ENCODE measurements at places on chromosomes 11 and 22.

DNA sequence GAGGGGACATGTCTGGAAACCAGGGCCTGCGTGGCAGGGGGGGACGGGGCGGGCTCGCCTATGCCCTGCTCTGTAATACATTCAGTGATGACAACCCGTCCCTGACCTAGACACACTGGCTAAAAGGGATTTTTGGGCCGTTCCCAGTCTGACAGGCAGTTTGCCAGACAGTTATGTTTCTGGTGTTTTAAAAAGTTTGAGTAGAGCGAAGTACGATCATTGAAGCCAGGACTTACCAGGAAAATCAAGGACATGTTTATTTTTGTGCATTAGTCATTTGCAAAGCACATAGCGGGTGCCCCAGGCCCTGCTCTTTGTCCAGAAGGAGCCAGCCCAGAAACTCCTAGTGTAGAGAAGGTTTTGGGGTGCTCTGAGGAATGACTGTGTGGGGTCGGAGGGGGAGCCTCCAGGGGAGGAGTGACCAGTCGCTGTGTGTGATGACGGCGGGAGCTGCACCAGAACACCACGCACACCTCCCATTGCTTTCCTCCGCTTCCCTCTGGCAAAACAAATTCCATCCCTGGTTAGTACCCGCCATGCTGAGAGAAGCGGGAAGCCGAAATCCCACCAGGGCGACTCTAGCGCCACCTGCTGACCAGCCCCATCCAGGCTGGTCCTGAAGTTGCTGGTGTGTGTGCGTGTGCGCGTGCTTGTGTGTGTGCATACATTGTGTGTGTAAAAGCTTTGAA lies 50.8 kb downstream of the FBLN1 start:
- no peak for DNase-seq

DNA sequence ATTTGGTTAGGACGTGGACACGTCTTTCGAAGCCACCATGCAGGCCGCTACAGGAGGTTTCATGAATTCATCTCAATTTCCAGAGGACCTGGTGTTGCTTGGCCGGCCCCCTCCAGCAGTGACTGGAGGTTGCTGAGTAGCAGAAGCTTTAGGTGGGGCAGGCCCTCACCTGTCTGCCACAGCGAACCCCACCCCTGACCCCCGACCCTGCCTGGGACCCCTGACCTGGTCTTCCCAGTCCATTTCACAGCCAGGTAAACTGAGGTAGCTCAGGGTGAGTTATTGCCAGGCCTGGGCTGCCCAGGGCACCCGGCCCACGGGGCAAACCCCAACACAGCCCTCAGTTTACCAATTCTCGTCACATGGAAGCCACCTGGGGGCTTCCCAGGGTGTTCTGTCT lies 39.1 kb upstream of the SMIM38 start:
- DNase-seq = no peak

- peak; percentile 26 for DNase-seq
Observed at GRCh38 chr22:22111267-22111751, 128.7 kb upstream of the TOP3B start.

GRCh38 chr11:69647390-69647748 lies 6.4 kb downstream of the CCND1 start:
- DNase-seq = no peak

- no peak for DNase-seq
Observed at GRCh38 chr11:108733479-108734116, 68.7 kb downstream of the DDX10 start.

- DNase-seq = no peak
Observed at GRCh38 chr11:115942011-115942410, 437.8 kb upstream of the CADM1 start.
